ENCODE measurements at places on chromosomes 7 and 10. TPM values are rescaled to one million over a fixed set of nuclear protein-coding genes. Genes with fewer than 3 reads are reported as not detected.

DNA sequence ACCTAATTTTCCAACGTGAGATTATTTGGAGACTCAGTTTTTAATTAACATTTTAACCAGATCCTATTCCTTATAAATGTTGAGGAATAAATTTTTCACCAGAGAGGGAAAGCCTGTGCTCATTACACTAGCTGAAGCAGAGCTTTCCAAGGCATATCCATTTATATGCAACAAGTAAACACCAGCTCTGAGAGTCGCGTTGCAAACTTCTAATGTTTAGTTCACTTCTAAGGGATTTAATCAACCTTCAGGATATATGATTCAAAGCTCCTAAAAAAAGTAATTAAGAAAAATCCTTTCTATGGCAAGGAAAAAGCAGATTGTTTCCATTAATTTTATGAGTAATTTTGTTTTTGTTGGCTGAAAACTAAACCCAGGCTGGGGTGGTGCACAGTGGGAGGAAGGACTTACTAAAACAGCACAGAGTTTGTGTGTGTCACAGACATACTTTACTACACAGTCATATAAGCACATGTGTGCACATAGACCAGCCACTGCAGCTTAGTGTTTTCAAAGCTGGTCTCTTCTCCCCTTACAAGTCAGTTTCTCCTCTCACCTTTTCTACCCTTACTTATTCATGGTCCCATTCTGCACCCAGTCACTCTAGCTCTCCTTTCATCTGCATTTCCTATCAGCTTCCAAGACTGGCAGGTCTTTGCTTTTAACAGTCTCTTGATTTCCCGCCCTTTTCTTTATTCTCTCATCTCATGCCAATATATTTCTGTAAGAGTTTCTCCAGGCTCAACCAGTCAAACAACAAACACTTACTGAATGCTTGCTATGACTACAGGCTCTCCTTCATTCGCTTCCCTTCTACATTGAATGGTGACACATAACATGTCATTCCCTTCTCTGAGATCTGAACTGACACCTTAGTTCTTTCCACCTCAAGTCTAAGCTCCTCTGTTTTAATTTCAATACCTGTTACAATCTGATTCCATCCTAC lies 81.1 kb upstream of the FZD1 start:
- no peaks in the 10 kb centered on the region for H3K27me3 ChIP-seq
- no peaks in the 10 kb centered on the region for H3K4me1 ChIP-seq
- H3K27ac ChIP-seq = no peak overlapping the region
- H3K4me3 ChIP-seq = no peak overlapping the region

- no peaks in the 10 kb centered on the region for H3K4me1 ChIP-seq
- H3K27ac ChIP-seq = no peak overlapping the region
Measured at GRCh38 chr10:93916257-93917063, 22.7 kb downstream of the SLC35G1 start.

GRCh38 chr10:32318476-32318896 lies 28.5 kb downstream of the EPC1 start:
- peak overlapping the region; percentile 48 for H3K4me3 ChIP-seq
- no peaks in the 10 kb centered on the region for H3K27me3 ChIP-seq
- H3K27ac ChIP-seq = peak overlapping the region; percentile 88
- peaks cover 77% of the 10 kb centered on the region for H3K4me1 ChIP-seq
- peaks cover 3% of the 10 kb centered on the region for H3K36me3 ChIP-seq
- DNase-seq = peak; percentile 55

PIK3CG gene
- 11.3 TPM for total RNA-seq

AOC1 gene
- not detected for total RNA-seq

GRCh38 chr7:104161244-104161643 lies 46.6 kb downstream of the ORC5 start:
- no peak overlapping the region for H3K27ac ChIP-seq
- H3K4me1 ChIP-seq = no peaks in the 10 kb centered on the region
- no peak for DNase-seq
- H3K4me3 ChIP-seq = no peak overlapping the region

GRCh38 chr7:31311552-31311951 lies 29.0 kb downstream of the NEUROD6 start:
- no peak for DNase-seq
- no peaks in the 10 kb centered on the region for H3K27me3 ChIP-seq
- no peaks in the 10 kb centered on the region for H3K4me1 ChIP-seq
- H3K36me3 ChIP-seq = no peaks in the 10 kb centered on the region

DNA sequence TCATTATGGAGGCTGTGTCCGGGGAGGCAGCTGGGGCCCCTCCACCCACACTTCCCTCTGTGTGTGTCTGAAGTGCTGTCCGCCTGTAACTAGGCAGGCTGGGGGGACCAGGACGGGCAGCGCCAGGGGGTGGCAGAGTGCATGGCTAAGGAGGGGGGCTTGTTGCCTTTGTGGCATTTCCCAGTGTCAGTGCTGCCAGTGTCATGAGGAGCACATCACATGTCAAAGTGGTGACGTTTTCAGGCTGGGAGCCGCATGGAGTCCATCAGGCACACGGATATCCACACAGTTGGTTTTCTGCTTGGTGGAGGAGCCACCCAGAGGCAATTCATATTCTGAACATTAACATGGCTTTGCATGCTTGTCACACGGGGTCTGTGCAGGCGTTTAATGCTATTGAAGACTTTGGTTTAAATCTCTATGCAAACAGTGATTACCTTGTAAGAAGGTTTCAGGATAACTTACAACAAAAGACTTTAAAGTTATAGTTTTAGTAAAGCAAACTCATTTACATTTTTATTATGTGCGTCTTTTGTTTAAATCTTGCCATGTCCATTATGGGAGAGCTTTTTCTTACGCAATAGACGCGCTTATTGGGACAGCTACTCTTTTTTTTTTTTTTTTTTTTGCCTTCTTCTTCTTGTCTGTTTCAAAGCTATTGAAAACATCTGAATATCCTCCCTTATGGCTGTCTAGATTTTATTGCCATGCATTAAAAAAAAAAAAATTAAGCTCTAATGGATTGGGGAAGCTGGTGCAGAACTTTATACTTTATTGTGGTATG lies 52.9 kb downstream of the C10orf67 start:
- no peak for DNase-seq
- no peaks in the 10 kb centered on the region for H3K36me3 ChIP-seq
- H3K27me3 ChIP-seq = peaks cover 14% of the 10 kb centered on the region
- no peak overlapping the region for H3K4me3 ChIP-seq
- no peak overlapping the region for H3K27ac ChIP-seq

GNGT1 gene
- total RNA-seq = not detected

PHTF2 gene
- total RNA-seq = 40.8 TPM

ODAD2 gene
- total RNA-seq = not detected

DNA sequence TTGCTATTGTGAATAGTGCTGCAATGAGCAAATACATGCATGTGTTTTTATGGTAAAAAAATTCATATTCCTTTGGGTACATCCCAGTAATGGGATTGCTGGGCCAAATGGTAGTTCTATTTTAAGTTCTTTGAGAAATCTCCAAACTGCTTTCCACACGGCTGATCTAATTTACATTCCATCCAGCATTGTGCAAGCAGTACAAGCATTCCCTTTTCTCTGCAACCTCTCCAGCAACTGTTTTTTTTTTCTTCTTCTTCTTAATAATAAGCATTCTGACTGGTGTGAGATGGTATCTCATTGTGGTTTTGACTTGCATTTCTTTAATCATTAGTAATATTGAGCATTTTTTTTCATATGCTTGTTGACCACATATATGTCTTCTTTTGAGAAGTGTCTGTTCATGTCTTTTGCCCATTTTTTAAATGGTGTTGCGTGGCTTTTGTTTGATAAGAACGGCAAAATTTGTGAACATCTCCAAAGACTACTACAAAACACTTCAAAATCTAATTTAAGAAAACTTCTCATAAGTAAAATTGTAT lies 136.1 kb upstream of the MYO3A start:
- no peaks in the 10 kb centered on the region for H3K4me1 ChIP-seq
- H3K36me3 ChIP-seq = no peaks in the 10 kb centered on the region
- DNase-seq = no peak
- H3K27me3 ChIP-seq = no peaks in the 10 kb centered on the region

- no peaks in the 10 kb centered on the region for H3K4me1 ChIP-seq
- no peaks in the 10 kb centered on the region for H3K36me3 ChIP-seq
- no peak overlapping the region for H3K4me3 ChIP-seq
- H3K27ac ChIP-seq = no peak overlapping the region
- no peaks in the 10 kb centered on the region for H3K27me3 ChIP-seq
Measured at GRCh38 chr10:125363791-125364190, 203.4 kb upstream of the CTBP2 start.

- no peaks in the 10 kb centered on the region for H3K36me3 ChIP-seq
- H3K4me1 ChIP-seq = peaks cover 5% of the 10 kb centered on the region
- peak overlapping the region; percentile 28 for H3K4me3 ChIP-seq
- peaks cover 39% of the 10 kb centered on the region for H3K27me3 ChIP-seq
- DNase-seq = no peak
Measured at GRCh38 chr7:113085781-113086390, 741 bp downstream of the GPR85 start.

- H3K4me3 ChIP-seq = no peak overlapping the region
- no peak for DNase-seq
- no peaks in the 10 kb centered on the region for H3K36me3 ChIP-seq
- peaks cover 11% of the 10 kb centered on the region for H3K4me1 ChIP-seq
Measured at GRCh38 chr10:124184208-124184830, 90.9 kb upstream of the CHST15 start.

DNA sequence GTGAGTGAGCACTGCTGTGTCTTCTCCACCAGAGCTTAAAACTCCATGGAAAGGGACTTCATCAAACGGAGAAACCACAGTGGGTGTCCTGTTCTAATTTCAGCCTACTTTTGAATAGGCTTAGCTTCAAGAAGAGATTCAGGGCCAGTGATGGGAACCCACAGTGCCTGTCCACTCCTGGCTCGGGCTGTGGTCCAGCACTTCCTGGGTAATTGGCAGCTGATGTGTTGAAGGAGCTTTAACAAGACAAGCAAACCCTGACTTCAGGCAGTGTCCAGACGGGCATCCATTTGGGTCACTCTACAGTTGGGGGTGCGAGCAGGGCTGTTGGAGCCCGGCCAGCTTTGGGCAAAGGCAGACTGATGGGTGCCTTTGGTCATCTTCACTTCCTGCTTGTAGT lies 14.5 kb downstream of the VWC2 start:
- no peak overlapping the region for H3K27ac ChIP-seq
- DNase-seq = no peak
- H3K4me3 ChIP-seq = no peak overlapping the region
- H3K4me1 ChIP-seq = no peaks in the 10 kb centered on the region
- no peaks in the 10 kb centered on the region for H3K27me3 ChIP-seq
- H3K36me3 ChIP-seq = no peaks in the 10 kb centered on the region

DNA sequence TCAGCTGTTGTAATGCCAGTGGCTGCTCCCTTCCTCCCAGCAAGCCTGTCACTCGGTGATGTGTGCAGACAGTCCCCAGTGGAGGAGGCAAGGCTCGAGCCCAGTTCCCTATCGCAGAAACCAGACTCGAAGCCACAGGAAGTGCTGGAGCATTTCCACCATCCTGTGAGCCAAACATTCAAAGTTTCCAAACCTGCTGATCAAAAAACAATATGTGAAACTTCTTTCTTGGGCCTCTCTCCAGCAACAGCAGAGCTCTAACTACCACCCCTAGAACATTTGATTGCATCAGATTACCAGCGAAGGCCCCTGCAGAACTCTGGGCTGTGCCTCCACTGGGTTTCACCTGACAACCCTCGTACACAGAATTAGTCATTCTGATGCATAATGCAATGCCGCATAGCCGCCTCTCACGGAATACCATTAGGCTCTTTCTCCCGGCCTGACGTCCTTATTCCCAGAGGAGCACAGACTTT lies 94.0 kb downstream of the ELMO1 start:
- H3K27me3 ChIP-seq = no peaks in the 10 kb centered on the region
- peak overlapping the region; percentile 92 for H3K4me3 ChIP-seq
- H3K4me1 ChIP-seq = peaks cover 90% of the 10 kb centered on the region
- DNase-seq = peak; percentile 87
- peak overlapping the region; percentile 99 for H3K27ac ChIP-seq
- H3K36me3 ChIP-seq = no peaks in the 10 kb centered on the region

GRCh38 chr10:132169766-132170560 lies 16.8 kb upstream of the DPYSL4 start:
- no peaks in the 10 kb centered on the region for H3K36me3 ChIP-seq
- H3K27me3 ChIP-seq = no peaks in the 10 kb centered on the region
- no peak overlapping the region for H3K4me3 ChIP-seq
- H3K27ac ChIP-seq = no peak overlapping the region
- peaks cover 5% of the 10 kb centered on the region for H3K4me1 ChIP-seq

IRF5 gene
- 22.9 TPM for total RNA-seq

DNA sequence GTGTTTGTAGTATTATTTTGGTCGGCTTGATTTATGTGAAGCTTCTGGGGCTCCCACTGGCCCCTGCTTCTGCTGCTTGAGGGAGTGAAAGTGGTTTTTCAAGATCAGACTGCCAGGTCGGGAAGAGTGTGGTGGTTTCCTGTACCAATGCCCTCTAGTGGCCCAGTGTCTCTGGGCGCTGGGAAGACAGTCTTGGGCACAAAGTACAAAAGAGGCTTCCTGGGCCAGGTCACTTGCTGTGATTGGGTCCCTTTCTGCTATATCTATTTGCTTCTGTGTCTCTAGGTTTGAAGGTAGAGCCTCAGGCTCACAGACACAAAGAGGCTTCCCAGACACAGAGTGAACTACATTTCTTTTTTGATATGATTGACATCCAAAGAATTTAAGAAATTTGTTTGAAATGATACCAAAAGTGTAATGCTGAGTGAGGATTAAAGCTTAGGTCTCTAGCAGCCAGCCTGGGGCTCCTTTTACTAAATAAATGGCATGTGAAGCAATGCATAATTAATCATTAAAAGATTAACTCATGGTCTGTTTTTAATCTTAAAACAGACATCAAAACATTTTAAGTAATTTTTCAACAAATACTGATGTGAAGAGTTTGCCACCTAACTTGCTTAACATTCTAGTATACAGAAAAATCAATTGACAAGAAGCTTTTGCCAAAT lies 36.3 kb downstream of the ABCB1 start:
- no peaks in the 10 kb centered on the region for H3K36me3 ChIP-seq
- H3K4me1 ChIP-seq = no peaks in the 10 kb centered on the region
- no peak overlapping the region for H3K4me3 ChIP-seq
- DNase-seq = peak; percentile 26
- H3K27me3 ChIP-seq = peaks cover 4% of the 10 kb centered on the region

PNLIP gene
- not detected for total RNA-seq

DNA sequence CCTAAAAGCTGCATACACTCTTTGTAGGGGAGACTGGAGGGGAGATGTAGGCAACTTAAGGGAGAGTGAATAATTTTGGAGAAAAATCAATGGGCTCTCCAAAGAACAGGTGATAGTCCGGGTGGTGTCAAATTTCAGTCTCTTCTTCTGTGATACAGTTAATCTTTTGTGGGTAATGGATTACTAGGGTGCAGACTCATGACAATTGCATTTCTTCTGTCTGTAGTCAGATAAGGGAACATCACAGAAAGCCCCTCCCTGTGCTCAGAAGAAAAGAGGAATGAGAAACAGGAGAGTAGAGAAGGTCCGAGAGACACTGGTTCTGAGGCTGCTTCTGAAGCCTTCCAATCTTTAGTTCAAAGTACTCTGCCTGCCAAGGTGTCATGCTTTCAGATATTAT lies 1140.7 kb upstream of the LRRN3 start:
- no peaks in the 10 kb centered on the region for H3K4me1 ChIP-seq
- no peaks in the 10 kb centered on the region for H3K27me3 ChIP-seq
- no peak overlapping the region for H3K27ac ChIP-seq
- H3K4me3 ChIP-seq = no peak overlapping the region
- no peaks in the 10 kb centered on the region for H3K36me3 ChIP-seq
- DNase-seq = no peak

GRCh38 chr10:132965411-132966057 lies 23.2 kb upstream of the CFAP46 start:
- no peak overlapping the region for H3K4me3 ChIP-seq
- H3K27me3 ChIP-seq = peaks cover 10% of the 10 kb centered on the region
- no peak overlapping the region for H3K27ac ChIP-seq
- H3K4me1 ChIP-seq = peaks cover 18% of the 10 kb centered on the region
- DNase-seq = no peak

Data from activated CD4-positive, alpha-beta memory T cell treated with anti-CD3 and anti-CD28 coated beads for 36 hours (primary cell).